ENCODE measurements at places on chromosomes 4 and X.
A peak's percentile ranks its signal among the peaks of the same experiment; 100 is the strongest.

- no peak overlapping the region for H3K4me3 ChIP-seq
- H3K36me3 ChIP-seq, result no peaks in the 10 kb centered on the region
- H3K27ac ChIP-seq, result no peak overlapping the region
- H3K4me1 ChIP-seq, result no peaks in the 10 kb centered on the region
- H3K27me3 ChIP-seq, result peaks cover 17% of the 10 kb centered on the region
- DNase-seq, result no peak
Measured at GRCh38 chr4:107896646-107897045, 34.7 kb upstream of the CYP2U1 start.

DNA sequence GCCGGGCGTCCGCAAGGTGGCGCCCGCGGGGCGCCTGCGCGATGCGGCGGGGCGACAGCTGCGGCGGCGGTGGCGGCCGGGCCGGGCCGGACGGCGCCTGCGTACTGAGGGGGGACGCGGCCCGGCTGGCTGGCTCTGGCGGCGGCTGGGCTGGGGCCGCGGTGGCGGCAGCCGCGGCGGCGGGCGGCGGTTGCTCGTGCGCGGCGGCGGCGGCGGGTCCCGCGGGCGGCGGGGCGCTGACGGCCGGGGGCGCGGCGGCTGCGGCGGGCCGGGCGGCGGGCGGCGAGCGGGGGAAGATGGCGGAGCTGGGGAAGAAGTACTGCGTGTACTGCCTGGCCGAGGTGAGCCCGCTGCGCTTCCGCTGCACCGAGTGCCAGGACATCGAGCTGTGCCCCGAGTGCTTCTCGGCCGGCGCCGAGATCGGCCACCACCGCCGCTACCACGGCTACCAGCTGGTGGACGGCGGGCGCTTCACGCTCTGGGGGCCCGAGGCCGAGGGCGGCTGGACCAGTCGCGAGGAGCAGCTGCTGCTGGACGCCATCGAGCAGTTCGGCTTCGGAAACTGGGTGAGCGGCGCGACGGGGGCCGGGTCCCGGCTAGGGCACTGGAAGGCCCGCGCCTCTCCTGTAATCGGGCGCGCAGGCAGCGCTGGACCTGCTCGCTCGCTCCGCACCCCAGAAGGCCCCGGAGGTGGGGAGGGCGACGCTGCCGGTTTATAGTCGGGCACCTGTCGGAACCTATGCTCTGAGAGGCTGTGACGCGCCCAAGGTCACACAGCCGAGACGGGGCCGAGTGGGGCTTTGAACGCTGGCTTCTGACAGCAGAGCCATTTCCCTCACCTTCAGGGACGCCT is at the start of gene TADA2B:
Gene TADA2B, plus strand, starts transcription at position 89 of the 853 bp plus-strand sequence. Its CDS starts 208 bp downstream, at position 297.
- DNase-seq, result peak; percentile 75
- peaks cover 6% of the 10 kb centered on the region for H3K27me3 ChIP-seq
- H3K4me1 ChIP-seq, result peaks cover 35% of the 10 kb centered on the region
- H3K4me3 ChIP-seq, result peak within 1 kb of the TSS; percentile 96
- peaks cover 2% of the 10 kb centered on the region for H3K36me3 ChIP-seq

DNA sequence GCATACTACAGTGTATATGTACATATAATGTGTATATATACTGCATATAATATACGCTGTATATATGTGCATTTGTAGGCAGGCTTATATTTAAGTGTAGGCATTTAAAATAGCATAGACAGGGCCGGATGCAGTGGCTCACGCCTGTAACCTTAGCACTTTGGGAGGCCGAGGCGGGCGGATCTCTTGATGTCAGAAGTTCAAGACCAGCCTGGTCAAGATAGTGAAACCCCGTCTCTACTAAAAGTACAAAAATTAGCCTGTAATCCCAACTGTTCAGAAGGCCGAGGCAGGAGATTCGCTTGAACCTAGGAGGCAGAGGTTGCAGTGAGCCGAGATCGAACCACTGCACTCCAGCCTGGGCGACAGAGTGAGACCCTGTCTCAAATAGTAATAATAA is 78.4 kb downstream of the JAKMIP1 start:
- no peaks in the 10 kb centered on the region for H3K36me3 ChIP-seq
- no peak for DNase-seq
- peaks cover 1% of the 10 kb centered on the region for H3K4me1 ChIP-seq
- H3K27me3 ChIP-seq, result peaks cover 4% of the 10 kb centered on the region
- no peak overlapping the region for H3K27ac ChIP-seq

GRCh38 chr4:19987746-19988145 is 264.0 kb upstream of the SLIT2 start:
- H3K4me1 ChIP-seq, result no peaks in the 10 kb centered on the region
- no peak overlapping the region for H3K27ac ChIP-seq
- DNase-seq, result no peak
- H3K4me3 ChIP-seq, result no peak overlapping the region
- H3K27me3 ChIP-seq, result no peaks in the 10 kb centered on the region
- H3K36me3 ChIP-seq, result no peaks in the 10 kb centered on the region

- H3K27me3 ChIP-seq, result no peaks in the 10 kb centered on the region
- no peaks in the 10 kb centered on the region for H3K4me1 ChIP-seq
- peaks cover 32% of the 10 kb centered on the region for H3K36me3 ChIP-seq
- H3K4me3 ChIP-seq, result no peak overlapping the region
- DNase-seq, result no peak
Measured at GRCh38 chr4:128871948-128872347, 62.4 kb downstream of the JADE1 start.

Data from activated naive CD8-positive, alpha-beta T cell treated with anti-CD3 and anti-CD28 coated beads, Interleukin-2, amount 10 ng/mL, durations not matched to agents 7 days and 5 days (primary cell).